Skin of body (tissue), 3 donors: ENCODE measurements at places on chromosomes 2 and 18.

DNA sequence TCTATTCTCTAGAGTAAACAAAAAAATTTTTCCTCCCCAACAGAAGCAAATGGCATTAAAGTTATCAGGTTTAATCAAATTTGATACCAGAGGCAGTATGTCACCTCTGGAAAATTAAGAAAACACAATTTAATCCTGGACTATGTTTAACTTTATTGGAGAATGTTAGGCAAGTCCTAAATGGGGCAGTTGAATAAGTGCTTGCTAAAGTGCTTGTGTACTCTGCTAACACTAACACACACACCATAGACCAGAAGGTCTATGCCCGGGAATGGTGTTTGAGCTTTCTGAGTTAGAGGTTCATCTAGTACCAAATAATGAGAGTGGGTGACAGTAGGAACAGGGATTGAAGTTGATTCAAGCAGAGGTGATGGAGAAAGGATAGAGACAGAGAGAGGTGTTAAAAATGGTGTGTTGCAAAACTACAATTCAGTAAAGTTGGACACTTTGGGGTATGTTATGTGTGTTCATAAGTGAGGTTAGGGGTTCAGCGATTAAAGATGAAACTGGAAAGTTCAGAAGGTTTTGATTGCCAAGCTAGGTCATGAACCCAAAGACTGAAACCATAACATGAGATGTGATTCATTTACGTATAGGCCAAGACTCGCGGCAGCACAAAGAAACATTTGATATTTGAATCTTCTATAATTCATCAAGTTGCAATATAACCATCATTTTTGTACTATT is 40.5 kb upstream of the PEX13 start:
- DNase-seq: no peak

DNA sequence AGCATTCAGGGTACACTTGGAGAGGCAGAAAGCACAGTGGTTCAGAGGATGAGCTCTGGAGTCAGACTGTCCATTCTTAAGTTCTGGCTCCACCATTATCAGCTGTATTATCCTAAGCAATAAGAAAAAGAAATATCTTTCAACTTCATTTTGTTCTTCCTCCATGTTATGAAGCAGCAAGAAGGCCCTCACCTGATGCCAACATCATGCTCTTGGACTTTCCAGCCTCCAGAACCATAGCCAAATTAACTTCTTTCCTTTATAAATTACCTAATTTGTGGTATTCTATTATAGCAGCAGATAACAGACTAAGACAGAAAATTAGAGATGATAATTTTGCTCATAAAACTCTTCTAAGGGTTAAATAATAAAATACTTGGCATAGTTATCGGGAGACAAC is 137.1 kb downstream of the RBMS1 start:
- DNase-seq: no peak

- no peak for DNase-seq
These were observed 222.4 kb upstream of the NCKAP5 start for GRCh38 chr2:133790711-133791110.

DNA sequence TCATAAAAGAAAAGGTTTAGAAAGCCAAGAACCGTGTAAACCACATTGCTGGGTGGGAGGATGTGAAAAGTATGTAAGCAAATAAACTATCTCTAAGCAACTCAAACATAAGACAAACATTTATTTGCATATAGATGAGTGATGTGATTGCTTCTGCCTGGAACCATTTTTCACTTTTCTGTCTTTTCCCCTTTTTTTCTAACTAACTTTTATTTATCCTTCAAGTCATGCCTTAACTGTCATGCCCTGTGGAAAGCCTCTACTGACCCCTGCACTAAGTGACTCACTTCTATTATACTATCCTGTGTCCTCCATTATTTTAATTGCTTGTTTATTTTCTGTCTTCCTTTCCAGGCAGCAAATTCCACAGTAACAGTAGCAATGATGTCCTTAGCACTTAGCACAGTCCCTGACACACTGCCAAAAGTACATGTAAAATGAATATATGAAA is 87.5 kb upstream of the CTAGE1 start:
- no peak for DNase-seq
